ENCODE measurements at places on chromosomes 4 and X. TPM values are rescaled to one million over a fixed set of nuclear protein-coding genes. Genes with fewer than 3 reads are reported as not detected.

DNA sequence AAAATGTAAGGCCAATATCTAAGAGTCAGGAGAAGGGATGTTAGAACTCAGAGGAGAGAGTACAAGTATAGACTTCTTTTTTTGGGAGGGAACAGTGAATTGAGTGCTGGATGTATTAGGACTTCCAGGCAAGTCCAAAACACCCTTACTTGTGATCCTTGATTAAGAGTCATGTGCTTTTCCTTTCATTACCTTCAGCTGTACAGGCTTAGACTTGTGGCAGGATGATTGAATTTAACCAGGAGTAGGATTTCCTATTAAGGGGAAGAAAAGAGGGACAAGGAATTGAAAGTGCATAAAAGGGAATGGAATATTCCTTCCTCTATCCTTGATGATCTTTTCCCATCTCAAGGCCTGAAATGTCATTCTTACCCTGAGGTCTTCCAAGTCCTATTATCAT, 606.7 kb downstream of the STIM2 start:
- no peak for DNase-seq
- H3K36me3 ChIP-seq: no peaks in the 10 kb centered on the region
- H3K27ac ChIP-seq: no peak overlapping the region
- no peak overlapping the region for H3K4me3 ChIP-seq

DNA sequence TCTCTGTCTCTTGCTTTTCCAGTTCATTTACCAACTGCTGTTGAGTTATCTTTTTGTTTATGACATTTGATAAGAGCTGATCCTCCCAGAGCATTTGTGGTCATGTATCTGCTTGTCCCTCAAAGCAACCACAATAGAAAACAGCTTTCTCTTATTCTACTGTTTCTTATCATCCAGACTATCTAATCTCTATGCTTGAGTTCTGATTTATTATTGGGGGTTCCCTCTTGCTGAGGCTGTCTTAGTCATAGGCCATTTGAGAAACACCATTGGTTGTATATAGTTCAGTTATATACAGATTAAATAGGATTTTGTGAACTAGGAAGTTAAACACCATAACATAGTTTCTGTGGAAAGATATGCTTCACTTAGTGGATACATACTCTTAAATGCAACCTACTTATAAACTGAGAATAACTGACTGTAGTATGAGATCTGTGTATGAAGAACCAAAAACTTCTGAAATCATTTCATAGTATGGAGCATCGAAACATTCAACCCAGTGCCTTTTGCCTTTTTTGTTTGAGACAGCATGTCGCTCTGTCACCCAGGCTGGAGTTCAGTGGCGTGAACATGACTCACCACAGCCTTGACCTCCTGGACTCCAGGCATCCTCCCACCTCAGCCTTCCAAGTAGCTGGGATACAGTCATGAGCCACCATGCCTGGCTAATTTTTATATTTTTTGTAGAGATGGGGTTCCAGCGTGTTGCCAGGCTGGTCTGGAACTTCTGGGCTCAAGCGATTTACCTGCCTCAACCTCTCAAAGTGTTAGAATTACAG, 75.8 kb downstream of the STIM2 start:
- no peak overlapping the region for H3K4me3 ChIP-seq
- peaks cover 4% of the 10 kb centered on the region for H3K4me1 ChIP-seq
- H3K36me3 ChIP-seq: no peaks in the 10 kb centered on the region
- H3K27ac ChIP-seq: no peak overlapping the region
- no peaks in the 10 kb centered on the region for H3K27me3 ChIP-seq
- DNase-seq: no peak

DNA sequence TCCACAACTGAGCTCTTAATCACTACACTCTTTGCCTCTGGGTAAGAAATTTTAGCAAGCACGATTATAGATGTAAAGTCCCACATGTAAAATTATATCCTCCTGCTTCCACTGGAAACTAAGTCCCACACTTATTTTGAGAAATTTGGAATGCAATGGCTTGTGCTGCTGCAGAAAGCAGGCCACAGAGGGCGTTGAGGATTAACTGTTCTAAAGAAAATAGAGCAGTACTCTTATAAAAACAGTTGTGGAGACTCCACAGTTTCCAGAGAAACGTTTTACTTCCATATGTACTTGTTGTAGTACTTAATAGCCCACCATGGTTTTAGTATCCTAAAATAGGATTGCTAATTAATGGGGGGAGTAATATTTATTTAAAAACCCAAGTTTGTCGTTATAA, 1.7 kb upstream of the CENPC start:
- peaks cover 1% of the 10 kb centered on the region for H3K36me3 ChIP-seq
- no peak overlapping the region for H3K4me3 ChIP-seq
- H3K4me1 ChIP-seq: peaks cover 33% of the 10 kb centered on the region
- DNase-seq: no peak
- no peaks in the 10 kb centered on the region for H3K27me3 ChIP-seq

DNA sequence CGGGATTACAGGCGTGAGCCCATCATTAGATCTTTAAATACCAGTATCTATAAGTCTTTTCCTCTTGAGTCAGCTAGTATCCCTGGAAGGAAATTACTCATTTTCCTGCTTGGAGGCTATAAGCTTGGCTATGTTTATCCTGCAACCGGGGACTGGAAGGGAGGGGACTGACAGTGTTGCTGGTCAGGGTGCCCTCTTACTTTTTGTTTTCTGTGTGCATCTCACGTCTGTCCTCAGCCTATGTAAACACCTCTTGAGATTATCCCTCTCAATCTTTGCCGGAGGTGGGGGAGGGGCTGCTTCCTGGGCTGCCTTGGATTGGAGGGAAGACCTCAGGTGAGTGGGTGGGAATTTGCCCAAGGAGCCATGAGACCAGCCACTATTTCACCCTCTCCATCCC, 37.0 kb downstream of the HTT start:
- H3K4me3 ChIP-seq: no peak overlapping the region
- no peaks in the 10 kb centered on the region for H3K27me3 ChIP-seq
- peaks cover 60% of the 10 kb centered on the region for H3K36me3 ChIP-seq
- no peak overlapping the region for H3K27ac ChIP-seq
- peaks cover 8% of the 10 kb centered on the region for H3K4me1 ChIP-seq

DNA sequence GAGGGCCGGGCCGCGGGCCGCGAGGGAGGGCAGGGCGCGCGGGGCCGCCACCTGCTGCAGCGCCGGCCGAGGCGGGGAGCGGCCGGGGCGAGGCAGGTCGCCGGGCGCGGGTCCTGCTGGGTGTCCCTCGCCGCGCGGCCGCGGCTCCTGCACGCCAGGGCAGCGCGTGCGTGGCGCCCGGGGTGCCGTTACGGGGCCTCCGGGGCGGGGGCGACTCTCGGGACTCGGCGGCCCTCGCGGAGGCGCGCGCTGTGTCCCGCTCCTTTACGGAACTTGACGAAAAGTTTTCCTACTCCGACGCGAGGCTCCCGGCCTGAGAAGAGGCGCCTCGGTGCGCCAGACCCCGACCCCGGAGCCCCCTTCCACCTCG, 329 bp downstream of the TBC1D14 start:
- no peaks in the 10 kb centered on the region for H3K36me3 ChIP-seq
- no peaks in the 10 kb centered on the region for H3K27me3 ChIP-seq
- peaks cover 44% of the 10 kb centered on the region for H3K4me1 ChIP-seq
- peak overlapping the region; percentile 70 for H3K4me3 ChIP-seq
- H3K27ac ChIP-seq: peak overlapping the region; percentile 97

GRCh38 chr4:79150820-79151416, 174.9 kb downstream of the NAA11 start:
- no peaks in the 10 kb centered on the region for H3K36me3 ChIP-seq
- no peak overlapping the region for H3K27ac ChIP-seq
- no peaks in the 10 kb centered on the region for H3K27me3 ChIP-seq
- no peak overlapping the region for H3K4me3 ChIP-seq
- no peak for DNase-seq

DNA sequence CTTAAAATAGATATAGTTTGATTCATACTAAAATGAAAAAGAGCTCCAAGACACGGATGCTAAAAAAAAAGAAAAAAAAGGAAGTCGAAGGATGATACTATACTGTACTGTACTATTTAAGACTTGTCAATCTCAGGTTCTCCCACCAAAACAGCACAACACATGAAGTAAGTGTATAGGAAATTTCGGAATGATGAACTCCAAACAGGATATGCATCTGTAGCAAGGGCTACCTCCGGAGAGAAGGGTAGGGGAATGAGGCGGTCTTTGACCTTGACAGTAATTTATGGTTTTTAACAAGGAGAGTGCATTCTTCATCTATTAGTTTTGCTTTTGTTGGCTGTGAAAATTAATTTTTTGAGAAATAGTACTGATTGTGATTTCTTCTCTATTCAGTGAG, 541 bp upstream of the FIP1L1 start:
- H3K27ac ChIP-seq: peak overlapping the region; percentile 89
- peaks cover 33% of the 10 kb centered on the region for H3K4me1 ChIP-seq
- peaks cover 1% of the 10 kb centered on the region for H3K27me3 ChIP-seq

DNA sequence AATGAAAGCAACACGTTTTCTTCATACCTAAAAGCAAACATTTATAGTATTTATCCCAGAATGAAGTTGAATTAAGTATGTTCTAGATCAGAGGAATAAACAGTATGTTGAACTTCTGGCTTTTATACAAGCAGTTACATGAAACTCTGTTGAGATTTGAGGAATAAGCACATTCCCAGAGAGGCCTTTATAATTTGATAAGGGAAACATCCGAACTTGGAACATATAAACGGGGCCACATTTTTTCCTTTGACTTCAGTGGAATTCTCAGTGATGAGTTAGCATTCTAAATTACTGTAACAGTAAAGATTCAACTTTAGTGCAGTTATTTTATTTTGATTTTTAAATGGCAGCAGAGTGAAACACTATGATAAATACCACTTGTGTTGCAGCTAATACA, 119.5 kb downstream of the GLRA3 start:
- no peak for DNase-seq
- H3K27ac ChIP-seq: no peak overlapping the region
- H3K4me3 ChIP-seq: no peak overlapping the region
- H3K4me1 ChIP-seq: no peaks in the 10 kb centered on the region
- H3K27me3 ChIP-seq: no peaks in the 10 kb centered on the region
- H3K36me3 ChIP-seq: no peaks in the 10 kb centered on the region

DNA sequence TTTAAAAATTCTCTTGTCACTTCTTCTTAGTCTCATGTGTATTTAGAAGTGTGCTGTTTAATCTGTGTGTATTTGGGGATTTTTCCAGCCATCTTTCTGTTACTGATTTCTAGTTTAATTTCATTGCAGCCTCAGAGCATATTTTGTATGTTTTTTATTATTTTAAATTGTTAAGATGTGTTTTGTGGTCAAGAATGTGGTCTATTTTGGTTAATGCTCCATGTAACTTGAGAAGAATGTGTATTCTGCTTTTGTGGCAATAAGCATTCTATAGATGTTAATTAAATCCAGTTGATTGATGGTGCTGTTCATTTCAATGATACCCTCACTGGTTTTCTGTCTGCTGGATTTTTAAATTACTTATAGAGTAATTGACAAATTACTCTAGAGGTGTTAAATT, 38.9 kb downstream of the ANXA10 start:
- no peaks in the 10 kb centered on the region for H3K36me3 ChIP-seq
- H3K4me1 ChIP-seq: no peaks in the 10 kb centered on the region
- H3K27ac ChIP-seq: no peak overlapping the region
- DNase-seq: no peak

- H3K4me3 ChIP-seq: no peak overlapping the region
- no peaks in the 10 kb centered on the region for H3K4me1 ChIP-seq
- H3K27ac ChIP-seq: no peak overlapping the region
- DNase-seq: no peak
- H3K36me3 ChIP-seq: no peaks in the 10 kb centered on the region
Observed at GRCh38 chr4:12691168-12691567, 793.0 kb downstream of the RAB28 start.

- no peak overlapping the region for H3K4me3 ChIP-seq
- no peaks in the 10 kb centered on the region for H3K27me3 ChIP-seq
- no peaks in the 10 kb centered on the region for H3K4me1 ChIP-seq
- H3K27ac ChIP-seq: no peak overlapping the region
- no peak for DNase-seq
Observed at GRCh38 chr4:104616401-104616820, 121.7 kb upstream of the CXXC4 start.

DNA sequence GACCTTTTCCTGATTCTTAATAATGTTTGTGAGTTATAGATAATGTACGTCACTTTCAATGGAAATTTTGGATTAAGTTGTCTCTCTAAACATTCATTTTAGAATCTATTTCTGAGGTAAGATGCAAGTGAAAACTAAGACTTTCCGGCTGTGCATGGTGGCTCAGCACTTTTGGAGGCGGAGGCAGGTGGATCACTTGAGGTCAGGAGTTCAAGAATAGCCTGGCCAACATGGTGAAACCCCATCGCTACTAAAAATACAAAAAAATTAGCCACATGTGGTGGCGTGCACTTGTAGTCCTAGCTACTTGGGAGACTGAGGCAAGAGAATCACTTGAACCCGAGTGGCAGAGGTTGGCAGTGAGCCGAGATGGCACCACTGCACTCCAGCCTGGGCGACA, 524.6 kb upstream of the SLIT2 start:
- H3K27ac ChIP-seq: no peak overlapping the region
- H3K4me1 ChIP-seq: no peaks in the 10 kb centered on the region
- DNase-seq: no peak
- no peaks in the 10 kb centered on the region for H3K36me3 ChIP-seq
- H3K27me3 ChIP-seq: no peaks in the 10 kb centered on the region

DNA sequence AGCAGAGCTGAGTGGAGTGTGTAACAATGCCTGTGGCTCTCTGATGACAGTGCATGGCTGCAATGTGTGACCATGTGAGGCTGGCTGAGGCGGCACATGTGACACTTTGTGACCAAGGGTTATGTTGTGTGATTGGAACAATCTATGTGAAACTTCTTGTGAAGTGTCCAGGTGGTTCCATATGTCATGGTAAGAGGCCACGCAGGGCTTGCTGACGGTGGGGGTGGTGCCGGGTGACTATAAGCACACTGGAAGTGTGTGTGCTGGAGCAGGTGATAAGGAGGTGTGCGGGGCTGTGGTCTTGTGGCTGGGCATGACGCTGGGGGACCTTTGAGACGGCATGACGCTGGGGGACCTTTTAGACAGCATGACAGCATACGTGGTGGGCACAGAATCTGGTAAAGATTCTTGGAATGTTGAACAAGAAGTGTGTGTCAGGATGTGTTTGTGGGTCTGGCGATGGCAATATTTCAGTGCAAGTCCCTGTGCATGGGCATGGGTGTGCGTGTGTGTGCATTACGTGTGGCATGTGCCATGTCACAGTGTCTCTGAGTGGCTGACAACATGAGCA, 7.4 kb upstream of the HDAC6 start:
- no peaks in the 10 kb centered on the region for H3K4me1 ChIP-seq
- DNase-seq: no peak
- no peaks in the 10 kb centered on the region for H3K36me3 ChIP-seq
- no peak overlapping the region for H3K27ac ChIP-seq
- no peak overlapping the region for H3K4me3 ChIP-seq

- H3K36me3 ChIP-seq: no peaks in the 10 kb centered on the region
- H3K27ac ChIP-seq: peak overlapping the region; percentile 3
- no peak overlapping the region for H3K4me3 ChIP-seq
- H3K27me3 ChIP-seq: no peaks in the 10 kb centered on the region
- no peak for DNase-seq
Observed at GRCh38 chr4:158051401-158052235, 121.2 kb downstream of the GASK1B start.

GRCh38 chr4:152278505-152279233, 257.2 kb downstream of the FBXW7 start:
- peaks cover 11% of the 10 kb centered on the region for H3K4me1 ChIP-seq
- H3K27ac ChIP-seq: peak overlapping the region; percentile 33
- H3K4me3 ChIP-seq: no peak overlapping the region

H2BW1 gene
- total RNA-seq: not detected

CYBB gene
- 2.4 TPM for total RNA-seq

FRMD7 gene
- total RNA-seq: 0.36 TPM

CT45A10 gene
- total RNA-seq: not detected

SHROOM3 gene
- 25.7 TPM for total RNA-seq

F8 gene
- 6.3 TPM for total RNA-seq

CENPE gene
- total RNA-seq: 2.3 TPM

All from suprapubic skin (tissue), 4 donors.